ENCODE measurements at places on chromosomes 7 and 10.

DNA sequence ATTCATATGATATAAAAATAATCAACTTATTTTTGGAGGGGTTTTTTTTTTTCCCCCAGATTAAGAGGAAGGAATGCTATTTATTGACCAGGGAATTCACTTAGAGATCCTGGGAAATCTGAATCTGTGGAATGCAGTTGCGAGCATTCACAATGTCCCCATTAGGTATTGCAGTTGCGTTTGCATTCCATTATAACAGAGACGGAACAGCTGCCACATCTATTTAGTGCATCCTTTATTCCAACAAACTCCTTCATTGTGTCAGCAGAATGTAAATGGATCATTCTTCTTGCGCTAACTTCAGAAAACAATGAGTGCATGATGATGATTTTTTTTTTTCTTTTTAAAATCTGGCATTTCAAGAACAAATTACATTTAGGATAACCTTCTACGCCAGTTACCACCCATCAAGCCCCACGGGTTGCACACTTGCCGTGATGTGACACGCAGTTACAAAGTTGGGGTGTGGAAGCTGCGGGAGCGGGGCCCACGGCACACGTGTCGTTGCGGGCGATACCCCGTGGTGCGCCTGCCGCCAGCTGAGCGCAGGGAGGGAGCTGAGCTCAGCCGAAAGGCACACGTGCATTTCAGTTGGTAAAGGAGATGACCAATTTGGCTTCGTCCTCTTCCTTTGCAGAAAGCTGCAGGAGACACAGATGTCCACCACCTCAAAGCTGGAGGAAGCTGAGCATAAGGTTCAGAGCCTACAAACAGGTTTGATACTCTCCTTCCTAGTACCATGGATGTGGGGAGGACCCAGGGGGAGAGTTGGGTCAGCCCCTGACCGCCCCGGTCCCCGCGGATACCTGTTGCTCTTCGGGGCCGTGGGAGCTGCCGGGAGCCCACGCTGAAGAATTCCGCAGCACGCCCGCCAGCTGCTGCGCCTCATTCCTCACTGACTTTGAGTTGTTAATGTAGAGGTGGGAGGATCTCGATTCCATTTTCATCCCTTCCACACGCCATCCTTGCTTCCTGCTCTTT lies 175.3 kb upstream of the SH2B2 start:
- DNase-seq: no peak

DNA sequence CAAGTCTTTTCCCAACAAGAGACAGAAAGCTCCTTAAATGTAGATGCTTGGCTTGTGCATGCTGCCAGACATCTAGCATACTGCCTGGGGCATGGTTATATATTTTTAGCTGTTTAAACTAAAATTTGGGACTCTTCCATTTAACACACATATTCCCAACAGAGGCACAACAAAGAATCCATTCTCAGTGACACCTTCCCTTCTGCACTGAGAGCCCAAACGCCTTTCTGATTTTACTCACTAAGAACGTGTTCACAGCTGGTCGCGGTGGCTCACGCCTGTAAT lies 49.9 kb downstream of the CPVL start:
- DNase-seq: no peak

- DNase-seq: no peak
Observed at GRCh38 chr10:107423903-107424302, 259.4 kb upstream of the SORCS1 start.

DNA sequence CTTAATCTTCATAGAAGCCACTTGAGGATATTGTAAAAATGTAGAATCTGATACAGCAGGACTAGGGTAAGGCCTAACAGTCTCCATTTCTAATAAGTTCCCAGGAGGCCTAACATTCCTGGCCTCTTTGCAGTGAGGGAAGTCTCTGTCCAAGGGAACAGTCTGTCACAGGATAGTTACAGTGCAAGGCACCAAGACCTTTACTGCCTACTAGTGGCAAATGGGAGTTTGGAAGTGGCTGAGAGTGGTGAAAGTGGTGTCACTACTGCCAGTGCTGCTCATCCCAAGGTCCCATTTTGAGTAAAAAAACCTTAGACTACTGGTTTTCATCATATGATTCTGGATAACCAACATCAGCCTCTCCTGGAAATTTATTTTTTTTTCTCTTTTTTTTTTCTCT lies 619.5 kb upstream of the SEMA3D start:
- no peak for DNase-seq

DNA sequence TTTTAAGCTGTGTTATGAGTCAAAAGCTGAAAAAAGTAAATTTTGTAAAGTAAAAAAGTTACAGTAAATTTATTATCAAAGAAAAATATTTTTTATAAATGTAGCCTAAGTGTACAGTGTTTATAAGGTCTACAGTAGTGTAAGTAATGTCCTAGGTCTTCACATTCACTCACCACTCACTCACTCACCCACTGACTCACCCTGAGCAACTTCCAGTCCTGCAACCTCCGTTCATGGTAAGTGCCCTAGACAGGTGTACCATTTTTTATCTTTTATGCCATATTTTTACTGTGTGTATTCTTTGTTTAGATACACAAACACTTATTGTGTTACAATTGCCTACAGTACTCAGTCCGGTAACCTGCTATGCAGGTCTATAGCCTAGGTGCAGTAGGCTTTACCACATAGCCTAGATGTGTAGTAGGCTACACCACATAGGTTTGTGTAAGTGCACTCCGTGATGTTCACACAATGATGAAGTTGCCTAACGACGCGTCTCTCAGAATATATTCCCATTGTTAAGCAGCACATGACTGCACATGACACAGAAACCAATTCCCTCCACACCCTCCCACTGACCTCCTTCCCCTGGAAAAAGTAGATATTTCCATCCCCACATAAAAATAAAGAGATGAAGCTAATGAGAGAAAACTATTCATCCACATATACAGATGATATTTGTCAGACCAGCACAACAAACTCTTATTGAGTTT lies 44.8 kb upstream of the FGL2 start:
- DNase-seq: no peak

- DNase-seq: no peak
Observed at GRCh38 chr7:97973206-97973658, 16.8 kb downstream of the OCM2 start.

DNA sequence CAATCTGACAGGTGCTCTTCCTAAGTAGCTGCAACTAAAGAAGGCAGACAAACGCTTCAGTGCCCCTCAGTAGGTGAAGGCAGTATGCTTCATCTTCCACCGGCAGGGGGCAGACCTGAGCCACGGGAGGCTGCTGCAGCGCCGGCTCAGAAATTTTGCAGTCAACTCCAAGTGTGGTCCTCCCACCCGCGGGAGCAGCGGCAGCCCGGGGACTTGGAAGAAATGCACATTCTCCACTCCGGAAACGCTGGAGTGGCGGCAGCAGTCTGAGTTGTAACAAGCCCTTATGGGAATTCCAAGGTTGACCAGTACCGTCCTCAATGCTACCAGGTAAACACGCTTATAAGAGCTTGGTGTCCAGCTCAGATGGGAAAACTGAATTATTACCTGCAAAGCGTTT lies 3.4 kb downstream of the IGFBP3 start:
- no peak for DNase-seq

- no peak for DNase-seq
Observed at GRCh38 chr7:86942081-86942480, 117.4 kb downstream of the ELAPOR2 start.

DNA sequence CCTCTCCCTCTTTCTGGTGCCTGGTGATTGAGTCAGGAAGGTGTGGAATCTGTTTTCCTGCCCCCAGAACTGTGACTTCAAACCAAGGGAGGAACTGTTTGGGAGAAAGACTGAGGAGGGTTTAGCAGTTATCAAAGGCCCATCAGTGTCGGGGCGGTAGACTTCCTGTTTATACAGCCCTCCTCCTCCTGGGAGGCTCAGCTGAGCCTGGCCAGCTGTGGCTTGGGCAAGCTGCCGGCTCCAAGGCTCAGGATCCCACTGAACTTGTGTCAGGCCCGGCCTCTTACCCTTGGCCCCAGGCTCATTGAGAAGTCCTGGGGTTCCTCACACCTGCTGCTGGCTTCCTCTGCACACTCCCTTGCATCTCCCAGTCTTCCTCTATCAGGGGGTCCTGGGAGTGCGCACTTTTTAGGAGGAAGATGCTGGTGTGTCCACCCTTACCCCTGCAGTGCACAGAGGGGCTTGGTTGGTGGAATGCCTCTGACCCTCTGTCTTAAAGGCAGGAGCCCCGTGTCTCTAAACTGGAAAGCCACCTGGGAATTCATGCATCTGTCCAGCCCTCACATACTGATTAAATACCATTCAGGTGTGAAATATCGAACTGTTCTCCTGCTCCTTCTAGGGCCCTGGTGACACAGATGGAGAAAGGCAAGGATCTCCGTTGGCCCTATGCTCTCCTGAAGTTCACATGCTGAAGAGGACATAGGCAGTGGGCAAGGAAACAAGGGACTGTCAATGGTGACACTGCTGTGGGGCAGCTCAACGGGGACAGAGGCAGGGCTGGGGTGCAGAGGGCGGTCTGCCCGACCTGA lies 32.4 kb downstream of the CXCL12 start:
- peak; percentile 6 for DNase-seq

- no peak for DNase-seq
Observed at GRCh38 chr7:13072014-13072413, 384.6 kb downstream of the ARL4A start.

DNA sequence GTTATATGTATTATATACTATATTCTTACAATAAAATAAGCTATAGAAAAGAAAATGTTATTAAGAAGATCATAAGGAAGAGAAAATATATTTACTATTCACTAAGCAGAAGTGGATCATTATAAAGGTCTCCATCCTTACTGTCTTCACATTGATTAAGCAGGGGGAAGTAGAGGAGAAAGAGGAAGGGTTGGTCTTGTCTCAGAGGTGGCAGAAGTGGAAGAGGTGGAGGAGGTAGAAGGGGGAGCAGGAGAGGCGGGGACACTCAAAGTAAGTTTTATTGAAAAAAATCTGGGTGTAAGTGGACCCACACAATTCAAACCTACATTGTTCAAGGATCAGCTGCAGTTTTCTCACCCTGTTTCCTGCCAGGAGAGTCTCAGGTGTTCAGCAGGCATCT lies 28.9 kb upstream of the ERCC6 start:
- DNase-seq: no peak

DNA sequence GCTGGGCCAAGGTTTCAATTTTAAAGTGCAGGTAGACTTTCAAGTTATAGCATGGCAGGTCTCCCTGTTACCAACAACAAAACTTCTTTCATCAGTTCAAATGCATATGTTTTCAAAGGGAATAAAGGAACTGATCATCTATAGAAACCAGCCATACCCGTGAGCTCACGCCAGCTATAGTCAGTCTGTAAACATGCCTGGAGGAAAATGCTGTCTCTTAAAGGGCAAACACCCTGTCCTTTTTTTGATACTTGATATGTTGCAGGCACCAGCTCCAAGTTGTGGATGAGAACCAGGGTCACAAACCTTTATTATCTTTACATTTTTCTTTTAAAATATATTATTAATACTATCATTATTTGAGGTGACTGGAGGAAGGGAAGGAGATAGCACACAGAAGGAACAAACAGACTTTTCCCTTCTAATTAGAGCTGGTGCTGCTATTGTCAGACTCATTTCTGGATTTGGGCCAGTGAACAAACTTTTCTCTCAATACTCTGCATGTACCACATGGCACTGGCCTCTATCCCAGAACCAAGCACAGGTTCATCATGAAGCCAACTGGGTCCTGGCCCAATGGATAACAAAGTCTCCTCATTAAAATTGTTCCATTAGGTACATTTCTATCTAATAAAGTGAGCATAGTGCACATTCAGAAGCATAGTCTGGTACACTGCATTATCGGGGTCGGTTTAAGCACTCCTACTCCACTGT lies 1102.4 kb downstream of the SORCS3 start:
- no peak for DNase-seq

GRCh38 chr10:10796061-10796773 lies 221.5 kb upstream of the CELF2 start:
- DNase-seq: no peak

GRCh38 chr10:102856758-102857424 lies 2.8 kb downstream of the BORCS7 start:
- DNase-seq: no peak

DNA sequence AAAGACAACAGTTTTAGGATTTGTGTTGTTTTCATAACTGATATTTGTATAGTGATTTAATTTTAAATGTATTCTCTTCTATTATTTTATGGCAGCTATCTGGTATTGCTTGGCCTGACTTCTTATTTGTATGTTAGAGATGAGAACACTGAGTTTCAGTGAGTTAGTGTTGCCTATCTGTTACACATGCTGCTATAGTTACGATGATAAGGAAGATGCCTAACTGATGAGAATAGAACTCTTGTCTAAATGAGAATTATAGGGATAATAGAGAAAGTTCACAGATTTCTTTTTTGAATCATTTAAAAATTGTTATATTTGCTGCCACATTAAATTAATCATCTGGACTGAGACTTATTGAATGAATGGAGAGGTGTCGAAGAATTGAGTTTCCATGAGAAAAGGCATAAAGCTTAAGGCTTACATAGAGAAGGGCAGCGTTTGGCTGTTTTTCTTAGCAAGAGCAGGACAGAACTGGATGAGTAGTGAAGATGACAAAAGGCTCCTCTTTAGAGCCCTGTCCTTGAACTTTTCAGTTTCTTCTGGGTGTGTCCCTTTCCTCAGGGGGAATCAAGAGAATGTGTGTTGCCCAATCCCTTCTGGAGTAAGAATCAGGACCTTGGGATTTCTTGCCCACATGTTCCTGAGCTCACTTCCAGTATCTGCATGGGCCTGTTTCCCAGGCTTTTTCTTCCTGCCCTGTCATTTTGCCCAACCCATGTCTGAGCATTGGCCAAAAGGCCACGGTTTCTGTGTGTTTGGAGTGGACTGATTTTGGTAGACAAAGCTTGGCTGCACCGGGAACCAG lies 195.6 kb upstream of the CSTF2T start:
- DNase-seq: no peak
